ENCODE measurements at places on chromosomes 2 and 18.
A peak's percentile ranks its signal among the peaks of the same experiment; 100 is the strongest.

- no peak for DNase-seq
Measured at GRCh38 chr2:73564986-73565385, 77.2 kb downstream of the NAT8 start.

GRCh38 chr18:24567199-24567598 is 106.8 kb downstream of the HRH4 start:
- no peak for DNase-seq

GRCh38 chr2:120959426-120959825 is 223.8 kb downstream of the GLI2 start:
- DNase-seq = no peak

DNA sequence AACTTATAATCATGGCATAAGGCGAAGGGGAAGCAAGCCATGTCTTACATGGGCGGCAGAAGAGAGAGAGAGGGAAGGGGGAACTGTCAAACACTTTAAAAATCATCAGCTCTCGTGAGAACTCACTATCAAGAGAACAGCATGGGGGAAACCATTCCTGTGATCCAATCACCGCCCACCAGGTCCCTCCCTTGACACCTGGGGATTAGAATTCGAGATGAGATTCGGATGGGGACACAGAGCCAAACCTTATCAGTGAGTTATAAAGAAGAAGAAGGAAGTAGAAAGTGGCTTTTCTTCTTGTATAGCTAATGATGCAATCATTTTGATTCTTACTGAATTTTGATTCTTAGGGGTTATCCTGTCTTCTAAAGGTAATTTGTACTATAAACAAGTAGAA is 51.4 kb downstream of the SMCHD1 start:
- DNase-seq = no peak

- DNase-seq = peak; percentile 2
Measured at GRCh38 chr2:197268786-197269584, 41.6 kb downstream of the ANKRD44 start.

DNA sequence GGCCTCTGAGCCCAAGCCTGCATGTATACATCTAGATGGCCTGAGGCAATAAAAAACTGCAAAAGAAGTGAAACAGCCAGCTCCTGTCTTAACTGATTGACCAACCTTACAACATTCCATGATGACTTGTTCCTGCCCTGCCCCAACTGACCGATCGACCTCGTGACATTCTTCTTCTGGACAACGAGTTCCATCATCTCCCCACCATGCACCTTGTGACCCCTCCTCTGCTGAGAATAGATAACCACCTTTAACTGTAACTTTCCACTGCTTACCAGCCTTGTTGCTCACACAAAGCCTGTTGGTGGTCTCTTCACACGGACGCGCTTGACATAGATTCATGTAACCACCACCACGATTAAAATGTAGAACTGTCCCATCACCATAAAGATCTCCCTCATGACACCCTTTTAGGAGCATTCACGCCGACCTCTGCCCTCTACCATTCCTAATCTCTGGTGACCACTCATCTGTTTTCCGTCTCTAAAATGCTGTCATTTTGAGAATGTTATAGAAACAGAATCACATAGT is 120.1 kb upstream of the REV1 start:
- DNase-seq = no peak

- no peak for DNase-seq
Measured at GRCh38 chr2:8892111-8892510, 54.7 kb upstream of the KIDINS220 start.

DNA sequence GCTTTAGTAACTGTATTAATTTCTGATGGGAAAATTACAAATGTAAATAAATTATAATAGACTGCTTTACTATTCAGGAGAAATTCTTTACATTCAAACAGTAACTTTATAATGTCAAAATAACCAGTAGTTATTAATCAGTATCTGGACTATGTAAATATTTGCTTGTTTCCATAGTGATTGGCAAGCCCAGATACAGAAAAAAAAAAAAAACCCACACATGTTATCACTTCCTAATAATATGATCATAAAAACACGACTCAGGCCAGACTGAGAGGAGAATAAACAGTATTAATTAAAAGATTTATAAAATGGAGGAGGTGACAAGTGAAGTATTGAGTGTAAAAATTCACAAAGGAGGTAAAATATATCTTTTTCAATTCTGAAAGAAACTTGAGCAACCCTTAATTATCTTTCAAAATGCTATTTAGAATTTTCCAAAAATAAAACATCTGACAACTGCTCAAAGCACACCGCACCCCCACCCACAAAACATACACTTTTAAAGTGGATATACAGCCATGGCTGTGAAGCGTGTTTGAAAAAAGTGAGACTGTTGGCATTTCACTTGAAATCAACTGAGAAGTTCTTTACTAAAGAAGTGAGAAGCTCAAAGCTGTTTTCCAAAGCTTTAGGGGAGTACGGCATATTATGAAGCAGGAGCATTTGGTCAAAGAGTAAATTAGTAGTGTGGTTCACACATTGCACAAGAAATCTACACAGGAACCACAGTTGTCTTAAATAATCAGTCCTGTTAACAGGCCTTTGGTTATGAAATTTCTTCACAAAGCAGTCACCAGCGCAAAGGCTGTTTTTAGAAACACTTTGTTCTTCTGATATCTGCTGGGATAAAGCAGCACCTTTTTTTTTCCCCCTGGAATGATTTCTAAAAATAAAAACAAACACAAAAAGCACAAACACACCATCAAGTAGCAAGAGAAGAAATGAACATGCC is 475.8 kb downstream of the TXNL1 start:
- DNase-seq = no peak

DNA sequence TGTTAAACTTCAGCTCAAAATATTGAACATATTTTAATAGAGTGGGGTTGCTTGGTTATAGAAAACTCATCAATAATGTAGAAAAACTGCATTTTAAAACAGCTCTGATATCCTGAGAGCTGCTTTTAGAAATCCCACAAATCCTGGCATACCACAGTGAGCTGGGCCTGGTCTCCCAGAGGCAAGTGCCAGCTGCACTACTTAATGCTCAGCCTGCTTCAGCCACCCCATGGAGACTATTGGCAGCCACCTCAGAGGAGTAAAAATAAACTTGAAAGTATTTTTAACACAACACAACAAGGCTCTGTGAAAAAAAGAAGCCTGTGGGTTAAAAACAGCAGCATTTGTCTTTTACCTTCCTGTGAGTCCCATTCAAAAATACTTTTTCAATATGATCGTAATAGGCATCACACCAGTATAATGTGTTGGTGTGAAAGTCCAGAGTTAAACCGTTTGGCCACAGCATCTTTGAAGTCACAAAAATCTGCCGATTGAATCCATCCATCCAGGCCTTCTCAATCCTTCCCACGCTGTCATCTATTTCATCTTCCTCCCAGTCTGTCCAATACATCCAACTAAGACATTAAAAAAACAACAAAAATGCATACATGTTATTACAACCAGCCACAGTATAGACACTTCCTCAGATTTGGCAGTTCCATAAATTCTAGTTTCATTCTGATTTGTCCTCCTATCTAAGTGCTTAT is 1115.3 kb downstream of the LRP1B start:
- DNase-seq = no peak

DNA sequence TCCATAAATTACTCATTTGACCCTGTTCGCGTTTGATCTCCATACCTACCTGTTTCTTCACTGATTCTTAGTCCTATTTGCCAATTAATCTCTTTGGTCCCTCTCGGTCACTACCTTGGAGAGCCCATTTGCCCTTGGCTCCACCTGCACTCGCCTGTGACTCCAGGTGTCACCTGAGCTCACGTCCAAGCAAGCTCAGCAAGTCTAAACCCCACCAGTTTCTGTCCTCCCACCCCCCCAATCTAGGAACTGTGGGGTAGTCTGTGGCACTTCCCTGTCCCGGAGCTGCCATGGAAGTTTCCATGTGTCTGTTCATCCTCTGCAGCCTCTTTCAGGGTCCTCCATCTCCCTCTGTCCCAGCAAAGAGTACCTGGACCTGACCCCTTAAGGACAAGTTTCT is 68.1 kb upstream of the BCL2L11 start:
- DNase-seq = no peak

GRCh38 chr2:88303865-88304264 is 133.7 kb downstream of the THNSL2 start:
- DNase-seq = no peak

GRCh38 chr2:214631406-214631805 is 178.1 kb downstream of the BARD1 start:
- DNase-seq = peak; percentile 65

GRCh38 chr2:10271509-10271908 is 31.2 kb upstream of the HPCAL1 start:
- no peak for DNase-seq

DNA sequence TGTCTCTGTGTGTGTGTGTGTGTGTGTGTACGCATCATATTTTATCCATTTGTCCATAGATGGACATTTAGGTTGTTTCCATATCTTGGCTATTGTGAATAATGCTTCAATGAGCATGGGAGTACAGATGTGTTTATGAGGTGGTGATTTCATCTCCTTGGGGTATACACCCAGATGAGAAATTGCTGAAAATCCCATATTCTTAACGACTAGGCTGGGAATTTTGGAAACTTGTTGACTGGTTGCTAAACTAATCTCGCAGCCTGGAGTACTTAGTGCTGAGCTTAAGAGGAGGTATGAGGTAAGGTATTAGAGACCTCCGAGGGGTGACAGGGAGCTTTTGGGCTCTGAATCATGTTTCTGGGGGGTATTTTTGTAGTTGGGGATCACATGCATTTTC is 66.0 kb upstream of the SPRED2 start:
- DNase-seq = no peak

- DNase-seq = no peak
Measured at GRCh38 chr18:49839012-49839411, 25.7 kb upstream of the ACAA2 start.

DNA sequence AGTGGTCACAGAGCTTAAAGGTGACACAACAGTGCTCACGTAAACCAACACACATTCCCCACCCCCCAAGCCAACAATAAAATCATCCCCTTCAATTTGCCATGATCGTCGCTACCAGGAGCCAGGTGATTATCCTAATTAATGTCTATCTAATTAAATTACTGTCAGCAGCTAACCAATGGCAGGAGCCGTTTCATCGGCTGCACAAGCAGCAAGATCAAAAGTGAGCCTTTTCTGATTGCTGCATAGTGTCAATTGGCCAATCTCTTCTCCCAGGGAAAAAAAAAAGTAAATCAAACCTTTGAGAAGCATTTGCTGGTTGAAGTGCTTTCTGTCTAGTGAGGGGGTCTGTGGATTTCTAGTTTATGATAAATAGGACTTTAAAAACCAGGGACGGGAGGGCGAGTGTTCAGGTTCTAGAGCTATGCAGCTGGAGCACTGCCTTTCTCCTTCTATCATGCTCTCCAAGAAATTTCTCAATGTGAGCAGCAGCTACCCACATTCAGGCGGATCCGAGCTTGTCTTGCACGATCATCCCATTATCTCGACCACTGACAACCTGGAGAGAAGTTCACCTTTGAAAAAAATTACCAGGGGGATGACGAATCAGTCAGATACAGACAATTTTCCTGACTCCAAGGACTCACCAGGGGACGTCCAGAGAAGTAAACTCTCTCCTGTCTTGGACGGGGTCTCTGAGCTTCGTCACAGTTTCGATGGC is at the start of gene TBR1:
Gene TBR1, plus strand, starts transcription at position 311 of the 721 bp plus-strand sequence. Its CDS starts 114 bp downstream, at position 425.
- DNase-seq = no peak

GRCh38 chr2:71843391-71843850 is 304.2 kb downstream of the CYP26B1 start:
- no peak for DNase-seq

DNA sequence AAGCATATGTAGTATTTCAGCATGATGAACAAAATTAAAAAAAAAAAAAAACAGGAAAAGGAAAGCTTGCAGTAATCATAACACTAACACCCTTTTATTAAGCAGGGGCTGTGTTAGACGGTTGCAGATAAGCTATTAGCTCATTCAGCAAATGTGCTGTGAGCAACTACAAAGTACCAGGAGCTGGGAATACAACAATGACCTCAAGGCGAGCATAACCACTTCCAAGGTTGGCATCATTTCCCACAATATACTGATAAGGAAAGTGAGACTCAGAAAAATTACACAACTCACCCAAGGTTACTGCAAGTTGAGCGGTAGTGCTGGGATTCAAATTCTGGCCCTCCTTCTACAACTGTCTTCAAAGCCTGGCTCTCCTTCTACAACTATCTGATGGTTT is 38.2 kb upstream of the ACTR3 start:
- no peak for DNase-seq

GRCh38 chr2:5751873-5752482 is 59.8 kb downstream of the SOX11 start:
- DNase-seq = no peak

GRCh38 chr18:12777500-12777944 is 74.7 kb downstream of the PSMG2 start:
- DNase-seq = no peak

DNA sequence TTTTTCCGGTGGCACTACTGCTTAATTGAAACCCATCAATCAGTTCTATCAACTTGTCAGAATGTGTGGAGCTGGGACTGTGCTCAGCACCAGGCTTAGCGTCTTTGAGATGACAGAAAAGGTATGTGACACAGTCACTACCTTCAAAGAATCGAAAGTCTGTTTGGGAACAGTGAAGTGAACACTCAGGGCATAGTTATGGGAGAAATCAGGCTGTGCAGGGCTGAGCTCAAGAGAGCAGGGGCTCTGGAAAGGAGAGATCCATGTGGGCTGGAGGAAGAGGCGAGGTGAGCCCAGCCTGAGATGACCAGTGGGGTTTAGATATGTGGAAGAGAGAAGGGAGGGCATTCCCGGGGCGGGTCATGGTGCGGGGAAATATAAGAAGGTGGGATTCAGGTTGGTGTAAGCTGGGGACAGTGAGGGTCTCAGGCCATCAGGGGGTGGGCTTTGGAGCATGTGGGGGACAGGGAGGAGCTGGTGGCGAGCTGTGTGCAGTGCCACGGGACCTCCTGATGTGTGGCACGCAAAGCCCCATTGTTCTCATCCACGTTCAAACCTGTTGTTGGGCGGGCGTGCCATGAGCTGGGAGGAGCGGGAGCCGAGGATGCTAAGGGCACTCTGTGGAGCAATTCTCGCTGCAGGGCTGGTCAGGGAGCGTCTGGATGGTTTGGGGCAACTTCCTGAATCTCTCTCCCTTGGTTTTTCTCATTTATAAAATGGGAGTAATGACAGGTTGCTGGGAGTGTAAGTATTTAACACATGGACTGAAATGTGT is 72.5 kb downstream of the VAPA start:
- no peak for DNase-seq

GRCh38 chr2:225842939-225843338 is 443.4 kb downstream of the NYAP2 start:
- no peak for DNase-seq

DNA sequence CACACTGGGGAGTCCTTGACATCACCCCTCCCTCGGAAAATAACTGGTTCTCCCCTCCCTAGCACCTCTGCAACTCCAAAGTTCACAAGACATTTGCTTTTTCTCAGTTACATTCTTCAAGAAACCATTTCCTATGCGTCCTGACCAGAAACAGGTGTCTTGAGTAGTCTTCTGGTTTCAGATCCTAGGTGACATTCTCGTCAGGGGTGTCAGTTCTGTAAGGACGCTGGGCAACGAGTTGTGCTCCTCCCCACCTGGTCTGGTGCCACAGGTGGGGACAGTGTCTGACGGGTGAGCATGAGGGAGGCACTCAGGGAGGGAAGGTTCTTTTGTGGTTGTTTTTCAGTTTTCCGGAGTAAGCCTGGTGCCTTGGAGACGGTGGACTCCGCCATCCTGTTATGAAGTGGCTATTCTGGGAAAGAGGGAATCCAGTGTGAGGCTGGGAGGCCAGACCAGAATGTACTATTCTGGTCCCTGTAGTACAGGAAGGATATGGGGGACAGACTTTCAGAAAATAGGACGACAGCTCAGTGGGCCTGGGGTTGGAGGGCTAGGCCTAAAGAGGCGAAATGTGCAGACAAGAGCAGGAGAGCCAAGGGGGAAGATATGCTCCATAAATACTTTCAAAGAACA is 50.6 kb downstream of the EPAS1 start:
- no peak for DNase-seq

Measured in NCI-H524 treated with DMSO at 0.1 percent for 48 hours (cell line).